ENCODE measurements at places on chromosomes 3 and 15.

- no peak overlapping the region for H3K4me3 ChIP-seq
- no peak for DNase-seq
- H3K4me1 ChIP-seq = no peaks in the 10 kb centered on the region
- H3K36me3 ChIP-seq = no peaks in the 10 kb centered on the region
- peaks cover 3% of the 10 kb centered on the region for H3K27me3 ChIP-seq
- no peak overlapping the region for H3K27ac ChIP-seq
These were observed 47.4 kb downstream of the APH1B start for GRCh38 chr15:63324770-63325169.

GRCh38 chr3:128537091-128537703 is 44.2 kb upstream of the GATA2 start:
- no peak overlapping the region for H3K27ac ChIP-seq
- no peak for DNase-seq
- no peak overlapping the region for H3K4me3 ChIP-seq
- H3K27me3 ChIP-seq = peaks cover 35% of the 10 kb centered on the region
- no peaks in the 10 kb centered on the region for H3K36me3 ChIP-seq

DNA sequence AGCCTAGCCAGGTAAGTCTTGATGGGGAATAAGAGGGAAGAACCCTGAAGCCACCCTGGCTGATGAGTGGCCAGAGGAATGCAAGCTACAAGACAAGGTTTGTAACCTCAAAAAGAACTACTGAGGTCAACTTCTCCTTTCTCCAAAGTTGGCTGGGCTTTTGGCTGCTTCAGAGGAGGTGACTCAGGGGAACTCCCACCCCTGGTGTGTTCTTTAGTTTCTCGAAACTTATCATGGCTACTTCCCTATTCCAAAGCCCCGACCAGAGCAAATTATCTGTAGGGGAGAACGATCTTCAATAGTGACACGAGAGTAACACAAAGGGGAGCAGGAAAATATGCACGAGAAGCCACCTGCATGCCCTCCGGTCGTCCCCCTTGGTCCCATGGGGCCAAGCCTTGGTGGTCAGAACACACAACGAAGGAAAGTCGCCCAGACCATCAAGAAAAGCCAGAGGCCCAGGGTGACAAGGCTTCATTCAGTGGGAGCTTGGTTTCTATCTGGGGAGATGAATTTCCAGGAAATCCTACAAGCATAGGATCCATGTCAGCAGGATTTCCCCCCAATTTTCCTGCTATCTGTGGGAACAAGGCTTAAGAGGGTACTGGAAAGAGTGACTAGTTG is 6.5 kb upstream of the BCL2A1 start:
- peak; percentile 74 for DNase-seq
- H3K4me1 ChIP-seq = peaks cover 48% of the 10 kb centered on the region

GRCh38 chr3:133464573-133464972 is 64.7 kb downstream of the BFSP2 start:
- no peak overlapping the region for H3K4me3 ChIP-seq
- no peak overlapping the region for H3K27ac ChIP-seq

Data from naive B cell (primary cell).